Caudate nucleus (tissue), 63 donors: ENCODE measurements at places on chromosomes 16 and 17.

- no peak for DNase-seq
Measured at GRCh38 chr17:9116311-9116835, 95.1 kb downstream of the NTN1 start.

DNA sequence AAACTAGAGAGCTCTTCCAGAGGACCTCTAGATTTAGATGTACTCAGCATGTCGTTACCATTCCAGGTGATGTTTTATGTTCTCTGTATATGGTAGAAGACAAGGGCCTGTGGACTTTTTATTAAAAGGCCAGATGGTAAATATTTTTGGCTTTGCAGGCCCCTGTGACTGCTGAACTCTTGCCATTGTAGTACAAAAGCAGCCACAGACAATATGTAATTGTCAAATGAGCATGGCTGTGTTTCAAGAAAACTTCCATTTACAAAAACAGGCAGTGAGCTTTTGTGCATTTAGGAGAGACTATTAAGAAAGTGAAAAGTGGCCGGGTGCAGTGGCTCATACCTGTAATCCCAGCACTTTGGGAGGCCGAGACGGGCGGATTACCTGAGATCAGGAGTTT is 4.6 kb downstream of the NIP7 start:
- DNase-seq, result no peak

DNA sequence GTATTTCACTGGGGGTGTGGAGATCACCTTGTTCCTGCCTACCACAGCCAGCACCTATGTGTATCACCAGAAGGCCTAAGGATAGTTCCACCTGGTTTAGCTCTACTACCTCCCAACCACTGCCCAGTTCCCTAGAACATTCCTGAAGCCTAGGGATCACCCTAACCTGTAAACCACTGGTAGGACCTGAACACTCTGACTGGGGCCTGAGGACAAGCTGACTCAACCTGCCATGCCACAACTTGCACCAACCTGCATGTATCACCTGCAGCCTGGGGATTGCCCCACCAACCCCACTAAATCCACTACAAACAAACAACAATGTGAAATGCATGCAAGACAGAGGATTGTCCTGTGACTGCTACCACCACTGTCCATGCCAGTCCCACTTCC is 128.1 kb downstream of the KIF2B start:
- no peak for DNase-seq

DNA sequence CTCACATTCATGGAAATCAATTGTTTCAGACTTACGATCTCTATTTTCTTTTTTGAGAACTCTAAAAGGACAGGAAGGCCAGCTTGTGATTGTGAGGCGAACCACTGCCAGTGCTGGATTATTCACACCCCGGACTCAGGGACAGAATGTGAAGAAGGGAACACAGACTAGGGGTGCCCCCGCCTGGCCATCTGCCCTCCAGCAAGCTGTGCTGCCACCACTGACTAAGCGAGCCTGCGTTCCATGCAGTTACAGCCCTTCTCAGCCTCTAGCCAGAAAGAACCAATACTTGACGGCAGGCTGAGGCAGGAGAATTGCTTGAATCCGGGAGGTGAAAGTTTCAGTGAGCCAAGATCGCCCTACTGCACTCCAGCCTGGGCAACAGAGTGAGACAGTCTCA is 2.8 kb downstream of the HAGH start:
- no peak for DNase-seq

- DNase-seq, result no peak
Measured at GRCh38 chr16:85821390-85822135, 22.1 kb downstream of the COX4I1 start.

GRCh38 chr16:74768239-74768638 is 6.4 kb downstream of the FA2H start:
- DNase-seq, result no peak

- DNase-seq, result no peak
Measured at GRCh38 chr17:82825540-82826124, 14.2 kb downstream of the ZNF750 start.

DNA sequence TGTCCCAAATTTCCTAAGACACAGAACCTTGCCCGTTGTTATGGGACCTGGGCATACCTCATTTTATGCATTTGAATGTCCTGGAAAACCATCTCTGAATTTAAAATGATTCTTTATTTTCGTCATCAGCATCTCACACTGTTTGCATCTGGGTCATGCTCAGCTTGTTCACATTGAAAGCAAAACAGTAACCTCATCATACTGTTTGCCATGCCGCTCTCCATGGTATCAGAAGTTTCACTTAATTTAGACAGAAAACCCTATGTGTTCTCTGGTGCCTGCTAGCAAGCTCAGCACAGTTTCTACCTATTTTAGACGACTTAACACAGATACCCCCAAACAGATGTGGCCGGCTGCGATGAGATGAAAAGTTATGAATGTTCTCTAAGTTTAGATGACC is 292.1 kb downstream of the SNX29 start:
- no peak for DNase-seq

- no peak for DNase-seq
Measured at GRCh38 chr16:82726306-82726705, 99.5 kb downstream of the CDH13 start.

DNA sequence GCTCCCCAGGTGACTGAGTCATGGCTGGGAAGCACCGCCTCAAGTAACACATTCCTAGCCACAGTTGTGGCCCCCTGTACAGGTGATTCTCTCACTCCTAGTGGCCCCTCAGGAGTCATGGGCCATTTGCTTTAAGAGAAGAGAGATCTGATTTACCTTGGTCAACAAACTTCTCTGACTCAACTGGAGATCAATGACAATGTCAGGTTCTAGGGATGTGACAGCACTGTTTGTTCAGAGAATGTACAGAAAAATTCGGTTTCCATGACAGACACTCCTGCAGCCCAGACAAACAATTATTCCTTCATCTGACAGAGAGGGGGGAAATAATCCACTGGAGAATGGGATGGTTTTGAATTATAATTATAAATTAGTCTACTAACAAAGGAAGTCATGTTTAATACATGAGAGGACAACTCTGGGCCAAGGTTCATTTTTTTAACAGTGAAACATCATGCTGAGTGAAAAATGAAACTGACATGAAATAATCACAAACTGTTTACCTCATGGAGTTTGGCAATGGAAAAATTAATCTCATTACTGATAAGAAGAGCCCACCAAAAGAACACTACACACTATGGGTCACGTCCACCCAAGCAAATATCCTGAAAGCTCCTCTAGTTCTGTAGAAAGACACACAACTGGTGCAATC is 9.7 kb downstream of the ERN1 start:
- no peak for DNase-seq

DNA sequence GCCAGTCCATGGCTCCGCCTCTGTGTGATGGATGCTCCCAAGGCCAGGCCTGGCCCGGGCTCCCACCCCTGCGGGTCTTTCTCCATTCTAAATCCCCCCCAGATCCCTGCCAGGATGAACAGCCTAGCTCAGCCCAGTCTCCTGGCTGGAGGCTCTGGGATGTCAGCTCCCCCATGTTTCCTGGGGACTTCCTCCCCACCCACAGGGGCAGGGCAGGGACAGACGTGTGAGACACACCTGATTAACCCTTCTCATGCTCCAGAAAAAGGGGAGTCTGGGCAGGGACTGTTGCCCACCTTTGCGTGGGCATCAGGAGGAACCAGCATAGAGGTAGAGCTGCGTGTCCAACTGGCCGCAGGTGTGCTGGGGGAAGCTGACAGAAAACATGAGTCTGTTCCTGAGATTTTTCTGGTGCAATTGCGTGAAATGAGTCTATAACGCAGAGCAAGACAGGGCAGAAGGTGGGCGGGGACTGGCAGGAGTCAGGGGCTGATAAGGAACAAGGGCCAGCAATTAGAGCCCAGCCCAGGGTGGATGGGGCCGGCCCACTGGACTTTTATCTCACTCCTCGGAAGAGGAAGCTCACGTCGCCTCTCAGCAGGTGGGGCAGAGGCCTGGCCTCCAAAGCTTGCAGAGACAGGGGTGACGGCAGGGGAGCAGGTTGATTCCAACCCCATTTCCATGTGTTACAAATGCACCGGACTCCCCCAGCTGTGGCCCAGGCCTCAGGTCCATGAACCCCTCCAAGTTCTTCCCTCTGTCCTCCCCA is 238.2 kb downstream of the RBFOX3 start:
- no peak for DNase-seq

DNA sequence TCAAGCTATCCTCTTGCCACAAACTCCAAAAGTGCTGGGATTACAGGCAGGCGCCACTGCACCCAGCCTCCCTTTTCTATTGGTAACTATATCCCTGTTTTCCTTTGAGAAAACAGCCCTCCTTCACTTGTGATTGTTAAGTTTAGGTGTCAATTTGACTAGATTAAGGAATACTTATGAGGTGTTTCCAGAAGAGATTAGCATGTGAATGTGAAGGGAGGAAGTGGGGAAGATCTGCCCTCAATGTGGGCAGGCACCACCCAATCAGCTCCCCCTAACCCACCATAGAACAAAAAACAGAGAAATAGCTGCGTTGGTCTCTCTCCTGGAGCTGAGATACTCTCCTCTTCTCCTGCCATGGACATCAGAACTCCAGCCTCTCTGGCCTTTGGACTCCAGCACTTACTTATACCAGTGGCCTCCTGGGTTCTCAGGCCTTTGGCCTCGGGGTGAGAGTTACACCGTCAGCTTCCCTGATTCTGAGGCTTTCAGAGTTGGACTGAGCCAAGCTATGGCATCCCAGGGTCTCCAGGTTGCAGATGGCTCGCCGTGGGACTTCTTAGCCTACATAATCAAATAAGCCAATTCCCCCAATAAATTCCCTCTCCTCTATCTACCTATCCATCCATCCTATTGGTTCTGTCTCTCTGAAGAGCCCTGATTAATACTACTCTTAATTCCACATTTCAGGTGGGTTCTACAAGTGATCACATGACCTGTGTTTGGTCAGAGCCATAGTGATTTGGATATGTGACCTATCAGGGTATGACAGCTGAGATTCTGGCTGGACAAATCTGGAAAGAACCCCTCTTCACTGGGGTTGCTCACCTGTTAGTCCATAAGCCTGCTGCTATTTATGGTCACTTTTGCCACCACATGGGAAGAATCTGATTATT is 12.0 kb upstream of the STAT3 start:
- no peak for DNase-seq

DNA sequence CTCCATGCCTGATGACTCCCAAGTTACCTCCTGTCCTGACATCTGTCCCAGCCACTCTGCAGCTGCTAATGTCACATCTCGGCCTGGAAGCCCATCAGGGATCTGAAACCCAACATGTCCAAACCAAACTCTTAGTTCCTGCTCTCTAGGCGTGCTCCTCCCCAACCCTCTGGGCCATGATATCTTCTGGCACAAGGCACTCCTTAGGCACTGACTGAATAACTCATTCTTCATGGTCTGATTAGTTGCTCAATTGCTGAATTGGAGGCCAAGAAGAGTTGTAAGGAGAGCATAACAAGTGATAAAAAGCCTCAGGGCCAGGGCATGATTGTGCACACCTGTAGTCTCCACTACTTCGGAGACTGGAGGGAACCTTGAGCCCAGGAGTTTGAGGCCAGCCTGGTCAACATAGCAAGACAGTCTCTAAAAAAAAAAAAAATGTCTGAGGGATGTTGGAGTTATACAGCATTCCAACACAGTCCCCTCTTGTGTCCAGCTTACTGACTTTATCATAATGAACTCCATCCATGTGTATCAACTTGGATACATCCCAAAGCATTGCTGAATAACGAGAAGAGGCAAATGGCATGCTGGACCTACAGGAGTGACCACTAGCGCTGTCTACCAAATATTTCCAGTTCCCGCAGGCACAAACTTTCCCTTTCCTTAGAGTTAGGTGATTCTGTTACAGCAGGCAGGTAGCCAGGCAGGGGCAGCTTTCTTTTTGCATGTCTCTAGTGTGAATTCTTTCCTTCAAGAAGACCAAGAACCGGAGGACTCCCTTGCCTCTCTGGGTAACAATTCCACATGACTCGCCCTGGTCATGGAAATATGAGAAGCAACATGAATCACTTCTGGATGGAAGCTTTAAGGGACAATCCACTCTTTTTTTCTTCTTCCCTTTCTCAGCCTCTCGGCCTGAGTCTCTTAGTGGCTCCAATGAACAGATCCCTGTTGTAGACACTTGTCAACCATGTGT is 18.1 kb upstream of the SHCBP1 start:
- DNase-seq, result no peak

GRCh38 chr16:50526796-50527195 is 21.4 kb upstream of the NKD1 start:
- DNase-seq, result no peak

DNA sequence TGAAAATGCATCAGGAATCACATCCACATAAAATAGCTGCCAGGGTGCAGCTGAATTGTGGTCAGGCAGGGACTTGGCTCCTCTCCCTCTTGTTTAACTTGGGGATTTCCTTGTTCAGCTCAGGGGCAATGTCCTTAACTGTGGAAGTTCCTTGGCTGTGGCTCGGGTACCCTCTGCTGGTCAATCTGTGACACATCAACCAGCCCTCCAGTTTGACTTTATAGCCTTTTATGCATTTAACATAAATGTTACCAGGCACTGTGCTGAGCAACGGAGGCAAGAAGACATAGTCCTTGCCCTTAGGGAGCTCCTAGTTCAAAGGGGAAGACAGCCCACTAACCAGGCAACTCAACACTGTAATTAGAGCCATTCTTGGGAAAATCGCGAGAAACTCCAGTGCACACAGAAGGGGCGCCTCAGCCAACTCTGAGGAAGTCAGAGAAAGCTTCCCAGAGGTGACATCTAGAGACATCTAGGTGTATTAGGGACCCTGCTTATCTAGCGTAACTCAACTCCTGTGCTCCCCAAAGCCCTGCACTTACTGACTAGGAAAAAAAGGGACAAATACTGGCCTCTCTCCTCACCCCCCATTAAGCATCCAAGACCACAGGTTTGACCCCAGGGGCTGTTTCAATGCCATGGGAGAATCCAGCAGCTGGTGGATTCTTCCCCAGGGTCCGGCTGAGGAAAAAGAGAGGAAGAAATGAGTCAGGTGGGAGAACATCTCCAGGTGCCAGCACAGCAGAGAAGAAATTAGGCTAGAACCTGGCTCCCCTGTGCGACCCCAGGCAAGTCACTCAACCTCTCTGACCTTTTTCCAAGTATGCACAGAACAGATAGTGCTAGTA is 17.3 kb upstream of the EEF2K start:
- peak; percentile 9 for DNase-seq

DNA sequence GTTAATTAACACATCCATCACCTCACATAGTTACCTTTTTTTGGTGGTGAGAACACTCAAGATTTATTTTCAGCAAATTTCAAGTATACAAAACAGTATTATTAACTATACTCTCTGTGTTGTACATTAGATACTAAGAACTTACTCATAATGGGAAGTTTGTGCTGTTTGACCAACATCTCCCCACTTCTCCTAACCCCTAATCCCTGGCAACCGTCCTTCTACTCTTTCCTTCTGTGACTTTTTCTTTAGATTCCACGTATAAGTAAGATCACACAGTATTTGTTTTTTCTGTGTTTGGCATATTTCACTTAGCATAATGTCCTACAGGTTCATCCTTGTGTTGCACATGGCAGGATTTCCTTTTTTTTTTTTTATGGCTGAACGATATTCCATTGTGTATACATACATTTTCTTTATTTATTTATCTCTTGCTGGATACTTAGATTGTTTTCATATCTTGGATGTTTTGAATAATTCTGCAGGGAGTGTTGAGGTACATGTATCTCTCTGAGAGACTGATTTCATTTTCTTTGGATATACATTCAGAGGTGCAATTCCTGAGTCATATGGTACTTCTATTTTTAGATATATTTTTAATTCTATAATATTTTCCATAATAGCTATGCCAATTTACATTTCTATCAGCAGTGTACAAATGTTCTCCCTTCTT is 19.0 kb downstream of the PPM1D start:
- no peak for DNase-seq
